ENCODE measurements at places on chromosomes 5 and 9.

- no peak for DNase-seq
These were observed 12.7 kb upstream of the THG1L start for GRCh38 chr5:157718519-157718918.

- no peak for DNase-seq
These were observed 3.5 kb downstream of the DMXL1 start for GRCh38 chr5:119074419-119074818.

DNA sequence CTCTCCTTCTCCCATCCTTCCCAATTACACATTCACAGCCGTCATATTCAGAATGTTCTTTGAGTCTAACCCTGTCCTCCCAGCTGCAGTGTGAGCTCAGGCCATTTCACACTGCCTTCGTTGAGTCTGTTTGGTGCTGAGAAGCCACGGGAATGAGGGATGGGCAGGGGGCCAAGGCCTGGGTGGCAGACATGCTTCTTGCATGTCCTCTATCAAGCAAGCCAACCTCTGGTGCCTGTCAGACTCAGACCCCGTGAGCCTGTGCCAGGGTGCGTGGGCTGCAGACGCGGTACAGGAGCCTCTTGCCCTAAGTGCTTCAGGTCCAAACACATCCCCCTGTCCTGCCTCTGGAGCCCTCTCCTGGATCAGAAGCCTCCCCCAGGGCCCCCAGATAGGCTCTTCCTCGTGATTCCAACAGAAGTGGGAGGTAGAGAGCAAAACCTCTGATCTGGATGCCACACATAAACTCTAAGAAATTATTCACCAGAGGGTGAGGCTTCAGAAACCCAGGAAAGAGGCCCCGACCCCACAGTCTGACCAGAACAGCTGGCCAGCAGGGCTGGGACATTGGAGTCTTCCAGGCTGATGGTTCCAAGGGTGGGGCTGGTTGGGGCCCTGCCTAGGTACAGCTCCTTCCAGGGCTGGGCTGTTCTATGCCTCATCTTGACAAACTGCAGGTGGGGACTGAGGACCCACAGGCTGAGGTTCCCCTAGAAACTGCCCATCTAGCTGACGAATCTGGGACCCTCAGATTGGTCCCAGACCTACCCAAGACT, 46.7 kb upstream of the CDKN2AIPNL start:
- DNase-seq, result no peak

DNA sequence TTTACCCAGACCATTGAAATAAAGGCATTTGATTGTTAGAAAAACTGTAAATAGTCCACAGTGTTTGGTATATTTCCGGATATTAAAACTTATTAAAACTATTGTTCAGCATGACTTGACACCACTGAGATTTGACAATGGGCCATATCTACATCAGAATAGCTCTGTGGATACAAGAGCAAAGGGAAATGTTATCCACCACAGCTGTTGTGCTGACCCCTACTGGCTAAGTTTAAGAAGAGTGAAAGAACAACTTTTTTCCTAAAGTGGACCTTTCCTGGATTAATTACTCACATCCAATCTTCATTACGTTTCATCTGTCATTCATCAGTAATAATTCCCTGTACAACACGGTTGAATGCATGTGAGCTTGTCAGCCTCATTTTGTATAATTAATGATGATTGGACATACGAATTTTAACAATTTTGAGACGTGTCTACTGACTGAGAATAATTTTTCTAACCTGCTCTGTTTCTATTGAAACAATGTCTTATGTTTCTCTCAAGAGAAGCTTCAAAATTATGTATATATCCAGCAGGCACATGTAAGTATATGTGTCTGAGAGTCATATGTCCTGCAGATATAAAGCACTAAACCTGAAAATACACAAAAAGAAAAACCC, 1952.6 kb downstream of the MAT2B start:
- no peak for DNase-seq

DNA sequence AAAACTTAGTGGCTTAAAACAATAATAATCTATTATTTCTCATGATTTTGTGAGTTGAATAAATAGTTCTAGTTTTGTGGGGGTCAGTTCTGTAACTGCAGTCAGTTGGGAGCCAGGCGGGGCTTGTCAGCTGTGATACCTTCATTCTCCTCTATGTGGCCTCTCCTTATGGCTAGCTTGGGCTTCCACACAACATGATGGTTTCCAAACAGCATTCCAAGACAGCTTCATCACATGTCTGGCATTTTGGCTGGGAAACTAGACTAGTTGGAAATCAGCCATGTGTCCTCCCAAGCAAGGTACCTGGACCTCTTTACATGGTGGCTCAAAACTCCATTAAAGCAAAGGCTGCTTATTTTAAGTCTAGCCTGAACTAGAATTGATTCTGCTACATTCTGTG, 61.4 kb upstream of the RANBP3L start:
- no peak for DNase-seq

Data from activated CD4-positive, alpha-beta T cell treated with anti-CD3 and anti-CD28 coated beads for 1 hour (primary cell).